ENCODE measurements at places on chromosomes 2 and 18.

DNA sequence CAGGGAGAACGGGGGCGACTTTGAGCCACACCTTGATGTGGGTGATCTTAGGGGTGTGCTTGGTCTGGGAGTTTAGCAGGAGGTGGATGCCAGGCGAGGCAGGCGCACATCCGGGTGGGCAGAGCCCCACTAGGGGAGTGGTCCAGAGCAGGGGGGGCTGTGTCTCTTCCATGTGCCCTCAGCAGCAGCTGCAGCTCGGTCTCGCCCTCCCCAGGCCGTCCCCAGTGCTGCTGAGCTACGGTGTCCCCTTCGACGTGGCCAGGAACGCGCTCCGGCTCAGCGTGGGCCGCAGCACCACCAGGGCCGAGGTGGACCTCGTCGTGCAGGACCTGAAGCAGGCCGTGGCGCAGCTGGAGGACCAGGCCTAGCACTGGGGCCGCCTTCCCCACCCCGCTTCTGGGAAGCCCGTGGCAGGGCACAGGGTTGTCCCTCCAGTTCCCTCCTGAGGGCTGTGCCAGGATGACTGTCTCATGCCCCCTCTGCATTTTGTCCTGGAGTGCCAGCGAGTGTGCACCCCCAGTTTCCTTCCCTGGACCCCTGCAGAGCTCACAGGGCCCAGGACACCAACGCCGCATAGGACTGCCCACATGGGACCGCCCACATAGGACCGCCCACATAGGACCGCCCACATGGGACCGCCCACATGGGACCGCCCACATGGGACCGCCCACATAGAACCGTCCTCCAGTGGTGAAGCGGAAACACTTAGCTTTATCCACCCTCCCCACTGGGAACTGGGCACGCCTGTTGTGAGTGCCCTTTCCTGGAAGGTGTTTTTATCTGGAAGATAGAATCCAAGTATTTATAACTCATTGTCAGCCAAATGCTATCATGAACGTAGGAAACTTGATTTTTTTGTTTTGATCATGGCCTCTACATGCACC lies 1.9 kb upstream of the ESPNL start:
- DNase-seq: peak; percentile 11

GRCh38 chr2:227706859-227707258 lies 11.0 kb downstream of the SLC19A3 start:
- no peak for DNase-seq

DNA sequence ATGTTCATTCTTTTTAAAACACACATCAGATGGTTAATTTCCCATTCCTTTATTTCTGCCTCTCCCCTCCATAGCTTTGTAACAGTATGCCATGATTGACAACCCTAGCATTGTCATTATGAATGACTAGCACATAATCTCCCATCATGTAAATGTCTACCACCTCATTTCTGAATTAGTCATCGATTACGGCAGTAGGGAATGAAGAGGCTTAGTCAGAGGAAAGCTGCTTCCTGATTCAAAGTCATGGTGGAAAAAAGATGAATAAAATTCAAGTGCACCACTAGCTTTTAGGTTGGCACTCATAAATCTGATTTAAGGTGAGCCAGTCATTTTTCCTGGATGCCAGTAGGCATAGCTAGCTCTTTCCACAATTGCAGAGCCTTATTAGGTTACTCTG lies 19.1 kb upstream of the ACMSD start:
- DNase-seq: no peak

GRCh38 chr2:232979871-232980461 lies 33.1 kb downstream of the NGEF start:
- no peak for DNase-seq

GRCh38 chr18:10015941-10016819 lies 102.4 kb downstream of the VAPA start:
- DNase-seq: no peak

DNA sequence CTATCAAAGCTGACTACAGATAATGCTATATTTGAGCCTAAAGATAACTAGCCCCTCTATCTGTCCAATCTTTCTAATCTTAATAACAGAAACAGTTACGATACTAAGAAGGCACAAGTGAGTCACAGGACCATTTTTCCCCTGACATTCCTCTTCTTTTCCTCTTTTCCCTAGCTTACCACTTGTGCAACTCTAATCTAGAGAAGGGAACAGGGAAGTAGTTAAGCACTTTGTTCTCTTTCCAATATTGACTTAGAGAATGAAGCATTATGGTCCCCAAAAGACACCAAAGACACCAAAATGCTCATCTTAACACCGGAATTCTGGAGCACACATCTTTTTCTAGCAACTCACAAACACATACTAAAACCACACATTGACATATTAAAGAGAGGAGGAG lies 1.8 kb downstream of the PDE11A start:
- no peak for DNase-seq

DNA sequence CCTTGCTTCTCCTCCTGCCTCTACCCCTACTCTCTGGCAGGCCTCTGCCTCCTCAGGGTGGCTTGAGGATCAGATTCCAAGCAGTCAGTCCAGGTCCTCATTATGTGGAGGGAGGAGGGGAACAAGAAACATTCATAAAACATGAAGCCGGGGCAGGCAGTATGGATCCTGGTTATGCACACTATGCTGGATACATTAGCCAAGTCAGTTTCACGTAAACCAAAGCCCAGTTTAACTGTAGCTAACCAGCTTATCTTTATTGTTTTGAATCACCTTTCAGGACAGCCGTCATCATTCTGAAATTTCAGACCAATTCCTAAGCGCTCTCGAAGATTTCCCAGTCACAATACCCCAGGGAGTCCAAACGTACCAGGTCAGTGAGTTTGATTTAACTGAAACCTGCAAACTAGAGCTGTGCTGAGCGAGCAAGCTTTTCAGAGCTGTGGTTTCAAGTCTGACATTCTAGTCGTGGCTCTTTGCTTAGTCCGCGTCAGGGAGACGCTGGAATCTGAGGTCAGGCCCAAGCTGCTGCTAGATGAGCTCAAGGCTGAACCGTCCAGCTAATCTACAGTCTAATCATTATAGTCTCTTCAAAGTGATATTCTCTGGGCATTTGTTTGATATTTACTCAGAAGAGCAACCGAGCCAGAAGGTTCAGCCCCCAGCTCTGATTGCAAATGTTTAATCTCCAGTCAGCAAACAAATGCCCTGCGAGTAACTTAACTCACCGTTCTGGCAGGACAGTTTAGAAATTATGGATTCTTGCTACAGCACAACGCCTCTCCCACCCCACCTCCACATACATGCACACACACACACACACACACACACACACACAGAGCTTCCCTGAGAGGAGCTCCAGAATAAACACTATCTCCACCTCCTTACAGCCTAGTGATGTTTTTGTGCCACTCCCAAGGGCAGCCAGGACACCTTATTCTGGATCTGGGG lies 63.8 kb upstream of the BZW1 start:
- DNase-seq: no peak

DNA sequence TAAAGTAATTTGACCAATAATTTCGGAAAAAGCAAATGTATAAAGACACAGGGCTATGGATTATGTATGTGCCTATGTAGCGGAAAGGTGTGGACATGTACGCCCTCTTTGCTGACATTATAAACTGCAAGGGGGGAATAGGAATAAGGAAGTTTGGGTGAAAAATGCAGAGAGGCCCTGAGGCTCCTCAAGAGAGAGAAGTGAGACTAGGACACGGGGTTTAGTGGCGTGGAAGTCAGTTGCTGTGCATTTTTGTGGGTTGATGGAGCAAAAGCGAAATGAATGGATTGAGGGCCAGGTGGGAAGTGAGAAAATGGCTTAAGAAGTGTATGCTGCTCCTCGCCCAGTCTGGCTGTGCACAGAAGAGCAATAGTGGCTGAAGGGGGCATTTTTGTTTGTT lies 96.2 kb upstream of the B3GNT7 start:
- no peak for DNase-seq

DNA sequence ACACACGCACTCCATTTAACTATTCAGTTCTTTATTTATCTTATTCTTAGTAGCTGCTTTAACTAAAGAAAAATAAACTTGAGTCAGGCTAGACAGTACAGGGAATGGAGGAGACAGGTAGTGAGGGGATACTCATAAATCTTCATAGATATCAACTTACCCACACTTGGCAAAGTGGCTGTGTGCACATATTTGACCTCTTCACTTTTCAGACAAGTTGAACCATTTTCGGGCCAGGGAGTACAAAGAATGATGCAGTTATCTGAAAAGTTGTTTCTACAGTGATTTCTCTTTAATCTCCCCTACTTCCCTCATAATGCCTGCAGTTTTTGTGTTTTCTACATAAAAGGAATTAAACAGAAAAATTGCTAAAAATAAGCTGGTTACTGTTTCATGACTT lies 307.5 kb downstream of the GULP1 start:
- DNase-seq: no peak

- DNase-seq: peak; percentile 42
Observed at GRCh38 chr18:7177116-7177744, 53.7 kb upstream of the LRRC30 start.

DNA sequence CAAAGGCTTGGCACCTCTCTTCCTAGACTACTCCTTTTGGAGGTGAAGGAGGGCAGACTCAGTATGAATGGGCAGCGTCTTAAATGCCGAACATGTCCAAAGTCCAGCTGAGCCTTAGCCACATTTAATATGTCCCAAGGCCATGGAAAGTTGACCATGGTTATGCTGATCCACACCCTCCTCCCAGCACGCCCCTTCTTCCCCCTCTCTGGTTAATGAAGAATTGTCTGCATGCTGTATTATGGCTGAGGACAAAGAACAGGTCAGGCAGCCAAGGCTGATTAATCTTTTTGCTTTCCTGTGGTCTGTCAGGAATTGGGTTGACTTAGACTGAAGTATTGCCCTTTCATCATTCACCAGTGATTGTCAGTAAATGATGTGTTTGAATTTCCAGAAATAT lies 5.8 kb upstream of the MYOM1 start:
- DNase-seq: no peak

- no peak for DNase-seq
Observed at GRCh38 chr2:149725234-149725633, 137.7 kb upstream of the MMADHC start.

GRCh38 chr2:190528521-190529001 lies 6.0 kb downstream of the NEMP2 start:
- no peak for DNase-seq

DNA sequence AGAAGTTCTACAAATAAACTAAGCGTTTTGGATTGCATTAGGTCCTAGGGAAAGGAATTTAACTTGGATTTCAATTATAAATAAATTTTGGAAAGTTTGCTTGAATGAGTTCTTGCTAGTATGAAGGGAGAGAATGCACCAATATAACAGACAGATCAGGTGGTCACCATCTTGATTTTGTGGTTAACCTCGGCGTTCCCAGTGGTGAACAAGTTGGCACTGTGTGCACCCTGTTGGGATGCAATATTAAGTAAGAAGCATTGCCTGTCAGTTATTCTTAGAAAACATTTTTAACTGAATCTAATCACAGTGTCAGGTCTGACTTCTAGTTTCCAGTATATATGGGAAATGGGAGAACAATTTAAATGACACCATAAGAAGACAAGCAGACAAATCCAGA lies 673.4 kb downstream of the SLC4A3 start:
- DNase-seq: no peak

DNA sequence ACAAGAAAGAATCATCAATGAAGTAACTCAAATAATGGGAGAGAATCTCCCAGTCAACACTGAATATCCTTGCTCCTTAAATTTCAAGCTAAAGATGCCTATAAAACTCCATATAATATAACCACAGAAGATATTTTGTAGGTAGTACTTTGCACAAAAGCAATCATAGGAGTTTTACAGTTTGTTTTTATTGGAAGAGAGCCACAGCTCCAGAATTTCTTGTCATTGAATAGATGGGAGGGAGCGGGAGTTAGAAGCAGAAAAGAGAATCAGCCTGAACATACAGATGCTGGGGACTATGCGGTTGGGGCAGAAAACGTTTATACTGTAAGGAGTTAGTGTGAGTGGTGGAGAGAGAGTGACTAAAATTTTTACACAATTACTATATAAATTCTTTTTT lies 18.3 kb upstream of the SMAD4 start:
- DNase-seq: no peak

DNA sequence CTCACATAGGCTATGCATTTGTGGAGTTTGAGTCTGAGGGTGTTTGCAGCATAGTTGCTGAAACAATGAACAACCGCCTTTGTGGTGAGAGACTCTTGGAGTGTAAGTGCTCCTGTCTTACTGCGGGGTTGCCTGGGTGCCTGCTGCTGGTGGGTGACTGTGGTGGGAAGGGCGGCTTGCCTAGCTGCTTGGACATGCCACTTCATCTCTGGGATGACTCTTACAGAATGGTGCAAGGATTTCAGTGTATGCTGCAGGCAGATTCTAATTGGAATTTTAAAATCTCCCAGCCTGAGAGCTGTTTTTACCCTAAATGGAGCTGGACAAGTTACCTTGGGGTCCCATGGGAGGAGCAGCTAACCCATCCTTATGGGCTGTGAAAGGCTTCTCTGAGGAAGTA lies 50.1 kb downstream of the CYP27C1 start:
- no peak for DNase-seq

DNA sequence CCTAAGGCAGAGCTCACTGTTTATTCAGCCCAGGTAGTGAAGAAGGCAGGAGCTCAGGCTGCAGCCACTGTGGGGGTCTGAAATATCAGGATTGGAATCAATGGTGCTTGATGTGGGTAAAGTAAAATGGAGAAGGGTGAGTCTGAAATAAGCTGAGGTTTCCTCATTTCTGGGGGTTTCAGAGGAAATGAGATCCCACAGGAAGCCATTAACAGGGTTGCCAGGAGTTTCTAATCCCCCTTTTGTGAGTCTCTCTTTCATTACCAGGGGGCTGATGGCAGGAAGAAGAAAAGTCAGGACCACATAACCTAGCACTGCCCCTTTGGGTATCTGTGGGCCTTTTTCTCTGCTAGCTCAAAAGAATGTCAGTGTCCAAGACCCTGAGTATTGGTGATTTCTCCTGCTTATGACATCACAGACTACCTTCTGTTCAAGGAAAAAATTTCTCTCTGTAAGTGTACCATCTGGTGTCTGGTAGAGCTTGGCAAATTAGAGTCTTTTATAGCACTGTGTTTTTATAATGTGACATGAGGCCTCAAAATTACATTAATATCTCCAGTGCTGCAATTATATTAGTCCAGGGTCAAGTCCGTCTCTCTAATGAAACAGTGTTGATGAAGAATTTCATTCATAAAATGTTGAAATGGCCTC lies 56.0 kb downstream of the LBH start:
- DNase-seq: no peak

GRCh38 chr2:41127351-41127750 lies 675.5 kb upstream of the SLC8A1 start:
- peak; percentile 1 for DNase-seq

DNA sequence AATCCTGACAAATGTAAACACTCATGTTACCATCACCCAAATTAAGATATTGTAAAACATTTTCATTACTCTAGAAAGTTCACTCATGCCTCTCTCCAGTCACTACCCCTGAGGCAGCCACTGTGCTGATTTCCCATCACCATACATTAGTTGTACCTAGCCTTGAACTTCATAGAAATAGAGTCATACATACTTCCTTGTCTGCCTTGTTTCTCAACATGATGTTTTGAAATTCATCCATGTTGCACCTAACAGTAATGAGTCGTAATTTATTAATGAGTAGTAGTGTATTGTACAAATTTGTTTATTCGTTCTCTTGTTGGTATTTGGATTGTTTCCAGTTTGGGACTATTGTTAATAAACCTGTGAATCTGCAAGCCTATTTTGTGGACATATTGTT lies 49.0 kb upstream of the TWSG1 start:
- DNase-seq: no peak

GRCh38 chr18:36250827-36251226 lies 46.7 kb upstream of the FHOD3 start:
- no peak for DNase-seq
